ENCODE measurements at places on chromosomes 7 and 10.

GRCh38 chr7:83879063-83879462 lies 230.1 kb upstream of the SEMA3E start:
- DNase-seq = no peak

GRCh38 chr7:40977533-40977932 lies 725.4 kb downstream of the INHBA start:
- no peak for DNase-seq

- DNase-seq = no peak
These were observed 187.9 kb downstream of the PCDH15 start for GRCh38 chr10:54613162-54613561.

DNA sequence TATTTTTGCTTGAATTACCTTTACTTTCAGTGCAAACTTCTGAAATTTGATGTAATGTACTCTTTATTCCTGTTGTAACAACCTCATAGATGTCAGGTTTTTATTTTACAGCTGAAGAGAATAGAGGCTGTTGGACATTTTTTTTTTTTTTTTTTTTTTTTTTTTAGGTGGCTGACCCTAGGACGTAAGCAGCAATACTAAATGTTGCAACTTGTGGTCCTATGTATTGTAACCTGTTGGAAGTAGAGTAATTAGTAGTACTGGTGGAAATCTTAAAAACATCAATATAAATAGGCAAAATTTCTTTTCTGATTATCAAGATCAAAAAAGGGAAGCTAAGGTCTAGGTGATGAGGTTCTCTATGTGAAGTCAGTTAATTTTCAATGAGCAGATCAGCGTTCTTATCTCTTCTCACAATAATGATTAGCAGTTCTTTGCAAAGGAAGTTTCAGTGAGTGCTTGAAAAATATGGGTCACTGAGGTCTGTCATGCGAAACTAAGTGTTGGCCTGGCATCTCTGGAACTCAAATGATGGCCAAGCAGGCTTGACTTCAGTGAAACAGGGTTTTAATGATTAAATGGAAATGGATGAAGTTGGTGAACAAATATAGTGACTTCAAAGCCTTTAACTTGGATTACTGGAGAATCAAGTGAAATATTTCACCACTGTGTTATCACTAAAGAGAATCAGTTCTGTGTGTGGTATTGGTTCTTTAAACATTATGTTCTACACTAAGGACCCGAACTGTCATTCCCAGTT lies 42.7 kb downstream of the BICC1 start:
- DNase-seq = no peak

- no peak for DNase-seq
These were observed 170.5 kb downstream of the SRPK2 start for GRCh38 chr7:105218215-105218614.

GRCh38 chr7:66238773-66239466 lies 33.8 kb downstream of the TPST1 start:
- no peak for DNase-seq

DNA sequence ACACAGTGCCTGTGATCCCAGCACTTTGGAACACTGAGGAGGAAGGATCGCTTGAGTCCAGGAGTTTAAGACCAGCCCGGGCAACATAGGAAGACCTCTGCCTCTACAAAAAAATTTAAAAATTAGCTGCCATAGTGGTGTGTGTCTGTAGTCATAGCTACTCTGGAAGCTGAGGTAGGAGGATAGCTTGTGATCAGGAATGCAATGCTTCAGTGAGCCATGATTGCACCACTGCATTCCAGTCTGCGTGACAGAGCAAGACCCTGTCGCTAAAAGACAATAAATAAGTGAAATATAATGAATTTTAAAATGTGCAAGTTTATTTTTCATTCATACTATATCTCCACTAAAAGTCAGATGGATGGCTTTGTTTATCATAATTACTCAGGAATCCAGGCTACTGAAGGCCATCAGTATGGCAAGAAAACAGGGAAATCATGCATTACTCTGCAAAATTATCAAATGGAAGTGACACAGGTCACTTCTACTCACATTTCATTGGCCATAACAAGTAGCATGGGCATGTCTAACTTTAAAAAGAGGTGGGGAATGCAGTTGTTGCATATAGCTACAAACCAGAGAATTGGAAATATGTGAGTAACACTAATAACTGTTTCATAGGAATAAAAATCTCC lies 32.9 kb upstream of the FAM3C start:
- DNase-seq = no peak

- DNase-seq = no peak
These were observed 647.2 kb downstream of the GRID1 start for GRCh38 chr10:85719408-85719807.

DNA sequence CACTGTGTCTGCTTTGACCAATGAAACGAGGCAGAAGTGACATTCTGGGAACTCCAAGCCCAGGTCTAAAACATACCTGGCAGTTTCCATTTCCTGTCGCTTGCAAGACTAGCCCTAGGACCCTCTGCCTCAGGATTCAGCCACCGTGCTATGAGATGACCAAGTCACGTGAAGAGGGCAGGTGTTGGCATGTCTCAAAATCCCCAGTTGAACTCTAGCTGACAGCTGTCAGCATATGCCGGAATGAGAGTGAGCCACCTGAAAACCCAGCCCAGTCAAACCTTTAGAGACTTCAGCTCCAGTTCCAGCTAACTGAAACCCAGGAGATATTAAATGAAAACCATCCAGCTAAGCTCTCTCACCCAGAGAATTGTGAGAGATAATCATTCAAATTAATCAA lies 89.9 kb upstream of the PPP1R3A start:
- no peak for DNase-seq

DNA sequence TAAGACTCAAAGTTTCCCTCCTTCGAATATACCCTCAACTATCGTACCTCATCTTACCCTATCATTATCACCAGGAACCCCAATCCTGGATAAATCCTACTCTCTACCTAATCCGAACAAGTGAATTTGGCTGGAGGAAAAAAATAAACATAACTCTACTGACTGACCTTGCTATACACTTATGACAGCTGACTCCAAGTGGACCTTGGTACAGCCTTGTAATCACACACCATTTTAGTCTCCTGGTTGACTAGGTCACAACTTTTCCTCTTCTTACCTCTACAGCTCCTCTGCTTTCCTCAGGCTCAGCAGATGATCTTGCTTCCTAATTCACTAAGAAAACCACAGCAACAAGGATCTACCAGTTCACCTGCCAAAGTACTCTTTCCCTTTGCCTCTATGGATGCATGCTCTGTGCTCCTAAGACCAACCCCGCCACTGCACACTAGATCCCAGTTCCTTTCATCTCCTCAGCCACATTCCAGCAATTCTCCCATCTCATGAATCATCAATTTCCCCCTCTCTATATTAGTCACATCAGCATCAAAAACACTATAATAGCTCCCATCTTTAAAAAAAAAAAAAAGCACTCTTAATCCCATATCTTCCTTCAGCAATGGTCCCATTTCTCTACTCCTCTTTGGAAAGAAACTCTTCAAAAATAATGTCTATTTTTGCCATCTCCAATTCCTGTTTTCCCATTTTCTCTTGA lies 35.5 kb downstream of the COA1 start:
- no peak for DNase-seq

GRCh38 chr10:43765516-43765915 lies 116.8 kb upstream of the ZNF32 start:
- no peak for DNase-seq

- no peak for DNase-seq
These were observed 35.2 kb downstream of the OAT start for GRCh38 chr10:124383496-124383895.

DNA sequence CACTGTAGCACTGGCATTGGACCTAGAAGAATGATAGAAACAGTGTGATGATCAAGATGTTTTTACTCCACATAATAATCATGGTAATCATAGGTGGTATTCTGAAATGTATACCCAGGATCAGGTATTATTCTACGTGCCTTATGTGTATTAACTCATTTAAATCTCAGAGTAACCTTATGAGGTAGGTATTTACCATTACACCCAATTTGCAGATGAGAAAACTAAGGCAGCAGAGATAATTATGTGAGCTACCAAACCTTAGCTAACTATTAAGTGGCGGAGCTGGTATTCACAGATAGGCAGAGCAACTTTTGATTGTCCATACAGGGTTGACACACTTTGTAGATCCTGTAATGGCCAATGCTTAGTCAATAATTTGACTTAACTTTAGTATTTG lies 2.5 kb downstream of the CAMK1D start:
- no peak for DNase-seq

GRCh38 chr10:104483582-104483981 lies 129.9 kb downstream of the CFAP58 start:
- DNase-seq = no peak

DNA sequence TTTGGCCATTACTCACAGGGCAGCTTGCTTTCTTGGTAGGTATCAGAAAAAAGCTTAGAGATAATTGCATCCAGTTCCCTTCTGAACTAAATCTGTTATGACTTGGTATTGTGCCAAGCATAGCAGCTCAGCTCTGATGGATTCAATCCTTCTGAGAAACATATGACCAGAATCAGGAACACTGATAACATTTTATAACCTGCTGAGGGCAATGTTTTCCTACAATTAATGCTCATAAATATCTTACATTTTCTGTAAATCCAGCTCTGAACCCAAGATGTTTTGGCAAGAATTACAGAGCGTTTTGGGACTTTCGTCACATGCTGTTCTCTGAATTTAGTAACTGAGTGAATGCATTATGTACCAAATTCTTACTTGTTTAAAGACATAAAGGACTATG lies 167.8 kb downstream of the KIF20B start:
- DNase-seq = no peak

- no peak for DNase-seq
These were observed 299.9 kb upstream of the LRRN3 start for GRCh38 chr7:110790992-110791391.

GRCh38 chr7:125681508-125681907 lies 751.9 kb upstream of the POT1 start:
- DNase-seq = no peak

DNA sequence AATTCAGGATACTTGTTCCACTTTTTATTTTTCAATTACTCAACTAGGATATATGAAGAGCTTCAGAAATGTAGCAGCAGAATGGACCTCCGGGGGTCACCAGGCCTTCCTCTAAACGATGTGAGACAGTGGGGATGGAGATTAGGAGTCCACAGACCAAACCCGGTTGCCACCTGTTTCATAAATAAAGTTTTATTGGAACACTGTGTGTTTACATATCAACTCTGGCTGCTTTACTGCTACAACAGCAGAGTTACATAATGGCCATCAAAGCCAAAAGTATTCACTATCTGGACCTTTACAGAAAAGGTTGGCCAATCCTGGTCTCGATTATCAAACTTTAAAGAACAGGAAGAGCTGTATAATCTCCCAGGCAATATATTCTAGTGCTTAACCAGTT lies 30.8 kb downstream of the RAPGEF5 start:
- DNase-seq = no peak

GRCh38 chr7:98559958-98560357 lies 57.1 kb upstream of the NPTX2 start:
- DNase-seq = no peak

DNA sequence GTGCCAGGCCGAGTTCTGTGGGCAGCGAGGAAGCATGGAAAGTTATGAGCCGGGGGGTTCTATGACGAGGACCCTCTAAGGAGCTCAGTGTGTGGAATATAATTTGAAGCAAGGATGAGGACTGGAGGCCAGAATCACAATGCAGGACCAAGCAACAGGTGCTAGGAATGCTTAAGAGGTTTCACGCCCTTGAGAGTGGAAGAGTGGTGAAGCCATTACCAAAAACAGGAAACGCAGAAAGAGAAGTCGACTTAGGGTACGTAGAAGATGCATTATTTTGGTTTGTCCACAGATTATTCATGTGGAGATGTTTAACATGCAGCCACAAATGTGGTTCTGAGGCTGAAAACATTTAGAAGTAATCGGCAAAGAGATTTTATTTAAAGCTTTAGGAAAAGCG lies 78.7 kb downstream of the PIP4K2A start:
- DNase-seq = no peak

DNA sequence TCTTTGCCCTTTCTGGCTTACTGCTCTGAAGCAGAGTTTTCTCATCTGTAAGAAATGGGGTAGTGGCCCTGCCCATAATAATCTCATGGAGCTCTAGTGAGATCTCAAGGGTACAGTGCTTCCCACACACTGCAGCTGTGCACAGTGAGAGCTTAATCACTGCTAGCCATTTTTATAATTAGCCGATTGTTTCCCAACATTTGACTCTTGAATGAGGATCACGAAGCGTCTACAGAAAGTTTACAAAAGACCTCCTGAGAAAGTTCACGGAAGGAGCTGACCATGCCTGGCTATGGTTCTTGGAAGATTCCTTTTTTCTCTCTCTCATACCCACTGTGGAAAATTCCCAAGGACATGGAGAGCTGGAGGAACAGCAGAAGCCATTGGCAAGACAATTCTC lies 70.4 kb downstream of the FAM171A1 start:
- DNase-seq = no peak

DNA sequence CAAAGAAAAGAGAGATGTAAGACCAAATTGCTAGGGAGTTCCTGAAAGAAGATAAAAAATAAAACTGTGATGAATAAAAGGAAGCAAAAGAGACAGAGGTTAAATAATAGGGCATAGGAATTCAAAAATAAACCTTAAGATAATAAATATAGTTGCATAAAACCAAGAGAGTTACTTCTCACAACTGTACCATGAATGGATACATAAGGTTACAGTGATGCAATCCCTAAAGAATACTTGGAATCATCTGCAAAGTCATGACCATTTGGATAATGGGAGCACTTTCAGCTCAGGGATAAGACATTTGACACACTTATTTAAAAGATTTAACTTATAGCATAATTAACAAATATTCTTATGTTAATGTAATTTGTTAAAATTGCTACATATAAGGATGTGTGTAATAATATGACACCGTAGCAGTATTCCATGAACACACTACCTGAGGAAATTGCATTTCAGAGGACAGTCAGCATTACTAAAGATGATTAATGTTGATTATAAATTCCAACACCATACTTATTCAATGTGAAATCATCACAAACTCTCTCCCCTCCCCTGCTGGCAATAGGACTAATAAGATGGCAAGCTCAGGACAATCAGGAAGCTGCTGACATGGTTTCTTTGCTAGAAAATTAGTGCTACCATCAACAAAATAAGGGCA lies 202.1 kb upstream of the AKR1E2 start:
- no peak for DNase-seq

GRCh38 chr10:112650588-112651030 lies 203.6 kb downstream of the VTI1A start:
- DNase-seq = no peak

DNA sequence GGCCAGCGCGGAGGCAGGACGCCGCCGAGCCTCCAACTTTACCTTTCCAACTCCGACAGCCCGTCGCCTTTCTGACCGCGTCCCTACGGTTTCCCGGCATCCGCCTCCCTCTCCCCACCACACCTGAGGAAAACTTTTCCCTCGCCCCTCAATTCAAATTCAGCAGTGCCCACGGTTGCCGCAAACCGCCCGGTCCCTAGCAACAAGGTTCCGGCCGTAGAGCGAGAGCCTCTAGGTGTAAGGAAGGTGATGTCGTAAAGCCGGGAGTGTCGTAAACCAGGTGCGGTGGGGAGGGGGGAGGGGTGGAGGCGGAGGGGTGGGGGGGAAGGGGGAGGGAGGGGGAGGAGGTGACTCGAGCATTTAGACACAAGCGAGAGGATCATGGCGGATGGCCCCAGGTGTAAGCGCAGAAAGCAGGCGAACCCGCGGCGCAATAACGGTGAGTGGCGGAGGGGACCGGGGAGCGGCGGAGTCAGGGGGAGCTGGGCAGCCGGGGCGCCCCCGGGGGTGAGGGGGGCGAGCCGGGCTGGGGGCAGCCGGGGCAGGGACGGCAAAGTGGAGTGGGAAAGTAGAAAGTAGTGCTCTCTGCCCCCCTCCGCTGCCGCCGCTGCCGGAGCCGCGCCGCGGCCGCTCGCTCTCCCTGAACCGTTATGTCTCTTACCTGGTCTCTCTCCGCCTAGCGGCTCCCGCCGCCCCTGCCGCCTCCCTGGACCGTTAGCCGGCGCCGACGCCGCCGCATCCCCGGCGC lies at the start of gene ZEB1:
Gene ZEB1, plus strand, starts transcription at position 363 of the 748 bp plus-strand sequence. Its CDS starts 19 bp downstream, at position 382.
- peak; percentile 96 for DNase-seq
